ENCODE measurements at places on chromosomes 12 and 14.

- DNase-seq, result no peak
Measured at GRCh38 chr12:66776974-66777373, 98.1 kb upstream of the GRIP1 start.

- peak; percentile 21 for DNase-seq
Measured at GRCh38 chr14:101126731-101127130, 223.2 kb upstream of the RTL1 start.

DNA sequence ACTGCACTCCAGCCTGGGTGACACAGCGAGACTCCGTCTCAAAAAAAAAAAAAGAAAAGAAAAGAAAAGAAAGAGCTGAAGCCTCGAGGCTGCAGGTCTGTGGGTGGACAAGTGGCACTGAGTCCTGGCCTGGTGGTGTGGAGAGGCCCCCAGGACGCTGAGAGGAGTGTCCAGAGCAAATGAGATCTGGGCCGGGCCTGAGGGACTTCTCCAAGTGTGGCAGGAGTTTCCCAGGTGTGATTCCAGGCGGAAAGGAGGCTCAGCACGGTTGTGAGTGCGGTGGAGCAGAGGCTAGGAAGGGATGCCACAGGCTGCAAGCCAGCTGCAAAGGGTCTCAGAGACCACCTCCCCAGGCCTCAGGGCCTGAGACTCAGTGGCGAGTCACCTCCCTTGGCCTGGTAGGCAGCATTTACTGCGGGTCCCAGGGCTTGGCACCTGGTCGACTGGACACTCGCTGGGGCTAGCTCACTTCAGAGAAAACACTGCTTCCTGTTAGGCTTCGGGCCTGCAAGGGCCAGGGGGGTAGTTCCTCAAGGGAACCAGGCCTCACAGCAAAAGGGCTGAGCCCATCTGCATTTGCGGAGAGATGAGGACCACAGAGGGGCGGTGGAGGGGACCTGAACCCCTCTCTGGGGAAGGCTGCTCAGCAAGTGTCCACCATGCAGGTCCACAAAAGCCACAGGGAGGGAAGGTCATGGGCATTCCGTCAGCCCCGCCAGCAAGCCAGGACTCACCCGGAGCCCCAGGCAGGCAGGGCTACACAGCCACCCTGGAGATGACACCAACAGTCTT is 11.7 kb downstream of the TTC7B start:
- no peak for DNase-seq

DNA sequence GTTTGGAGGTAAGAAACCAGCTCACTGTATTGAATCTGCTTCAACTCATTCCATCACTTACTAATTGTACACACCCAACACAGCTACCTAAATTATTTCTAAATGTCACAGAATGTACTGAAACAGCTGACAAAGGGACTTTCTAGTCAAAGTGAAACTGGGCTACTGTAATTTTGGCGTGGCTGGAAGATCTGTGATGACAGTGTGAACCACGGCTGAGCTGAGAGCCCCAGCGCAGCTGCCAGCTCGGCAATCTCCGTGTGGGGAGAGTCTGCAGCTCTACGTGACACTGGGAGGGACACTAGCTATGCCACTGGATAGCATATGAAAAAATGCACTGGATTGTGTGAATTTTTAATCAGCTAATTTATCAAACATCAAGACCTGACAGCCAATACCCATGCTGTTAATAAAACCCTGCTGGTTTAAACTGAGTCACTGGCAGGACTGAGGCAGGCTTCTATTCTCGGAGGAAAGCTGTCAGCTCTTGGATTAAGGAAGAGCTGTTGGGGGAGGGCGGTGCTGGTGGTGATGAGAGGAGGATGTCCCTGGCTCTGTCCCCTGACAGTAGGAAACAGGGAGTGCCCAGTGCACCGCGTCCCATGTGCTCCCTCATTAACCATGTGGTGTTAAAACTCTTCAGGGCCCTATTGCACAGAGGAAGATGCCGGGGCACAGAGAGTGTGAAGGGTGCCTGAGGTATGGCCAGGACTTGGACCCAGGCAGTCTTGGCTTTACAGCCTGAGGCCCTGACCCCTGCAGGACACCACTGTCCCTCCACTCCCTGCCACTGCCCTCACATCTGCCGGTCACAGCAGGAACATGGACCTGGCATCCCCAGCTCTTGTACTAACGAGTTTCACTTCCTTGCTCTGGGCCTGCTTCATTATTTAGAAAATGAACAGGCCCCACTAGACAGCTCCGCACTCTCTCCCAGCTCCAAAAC is 13.3 kb downstream of the SLC15A4 start:
- DNase-seq, result no peak

DNA sequence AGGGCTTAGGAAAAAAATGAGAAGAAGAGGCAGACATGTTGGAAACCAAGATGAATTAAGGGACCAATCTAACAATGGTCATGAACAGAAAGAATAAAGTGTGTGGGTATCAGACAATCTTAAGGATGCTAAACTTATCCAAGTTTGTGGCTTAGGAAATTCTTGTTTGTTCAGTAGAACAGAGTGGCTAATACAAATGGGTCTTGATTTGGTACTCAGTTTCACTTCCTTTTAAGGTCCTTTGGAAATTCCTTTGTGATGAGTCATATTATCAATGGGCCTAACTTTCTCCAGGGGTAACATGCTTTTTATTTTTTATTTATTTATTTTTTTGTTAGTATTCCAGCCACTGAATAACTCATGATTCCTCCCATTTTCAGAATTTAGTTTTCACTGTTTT is 1154.7 kb upstream of the FLRT2 start:
- DNase-seq, result no peak

- no peak for DNase-seq
Measured at GRCh38 chr12:58917699-58918468, 2.4 kb downstream of the LRIG3 start.

DNA sequence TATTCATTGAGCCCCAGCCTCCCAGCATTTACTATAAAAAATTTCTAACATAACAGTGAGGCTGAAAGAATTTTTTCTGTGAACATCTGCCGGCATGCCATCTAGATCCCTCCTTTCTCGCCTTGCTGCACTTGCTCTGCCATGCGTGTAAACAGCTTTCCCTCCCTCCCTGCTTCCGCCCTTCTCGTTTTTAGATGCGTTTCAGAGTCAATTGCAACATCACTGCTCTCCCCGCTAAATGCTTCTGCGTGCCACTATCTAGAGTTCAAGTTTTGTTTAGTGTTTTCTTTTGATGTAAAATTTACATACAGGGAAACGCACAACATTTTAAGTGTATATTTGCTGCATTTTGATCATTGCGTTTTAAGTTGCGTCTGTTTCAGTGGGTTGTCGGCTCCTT is 83.6 kb downstream of the CCDC92 start:
- no peak for DNase-seq

GRCh38 chr14:89637581-89637980 is 220.5 kb upstream of the FOXN3 start:
- DNase-seq, result no peak

DNA sequence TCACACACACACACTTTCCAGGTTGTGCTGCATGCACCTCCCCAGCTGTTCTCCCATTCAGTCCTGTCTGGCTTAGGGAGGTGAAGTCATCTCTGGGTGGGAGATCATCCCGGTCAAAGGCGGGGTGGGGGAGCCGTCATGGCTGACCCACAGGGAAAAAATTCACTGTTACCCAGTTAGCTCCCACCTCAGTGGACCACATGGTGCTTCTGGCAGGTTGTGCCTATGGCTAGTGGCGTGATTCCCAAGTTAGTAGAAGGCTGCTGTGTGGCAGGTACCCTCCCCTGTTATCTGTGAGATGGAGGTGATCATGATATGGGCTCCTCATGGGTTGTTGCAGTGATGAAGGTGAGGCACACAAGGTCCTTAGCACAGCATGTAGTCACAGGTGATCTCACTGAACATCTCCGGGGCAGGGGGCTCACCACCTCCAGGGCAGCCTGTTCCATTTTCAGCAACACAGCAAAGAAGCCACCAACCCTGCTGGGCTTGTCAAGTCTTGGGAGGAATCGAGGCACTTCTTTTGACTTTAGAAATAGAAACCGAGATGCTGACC is 154.9 kb upstream of the CCND2 start:
- DNase-seq, result no peak

- DNase-seq, result no peak
Measured at GRCh38 chr12:32281098-32281497, 118.3 kb upstream of the FGD4 start.

- peak; percentile 91 for DNase-seq
Measured at GRCh38 chr12:48815126-48816110, 2.9 kb upstream of the CACNB3 start.

GRCh38 chr12:132827763-132828703 is 636 bp downstream of the GOLGA3 start:
- DNase-seq, result no peak

DNA sequence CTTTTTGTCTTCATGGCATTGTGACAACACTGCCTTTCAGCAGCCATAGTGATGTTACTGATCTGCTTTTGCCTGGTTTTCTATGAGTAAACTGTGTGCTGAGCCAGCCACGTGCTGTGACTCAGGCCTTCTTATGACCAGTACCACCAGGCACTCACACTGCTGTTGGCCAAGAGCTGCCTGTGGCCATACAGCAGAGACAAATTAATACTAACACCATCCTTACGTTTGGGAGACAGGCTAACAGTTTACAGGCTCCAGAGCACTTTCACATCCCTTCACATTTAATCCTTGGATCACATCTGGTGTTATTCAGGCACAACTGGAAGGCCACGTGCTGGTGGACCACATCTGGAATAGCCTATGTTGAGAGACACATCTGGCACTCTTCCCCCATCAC is 377.9 kb downstream of the CCDC91 start:
- DNase-seq, result no peak

DNA sequence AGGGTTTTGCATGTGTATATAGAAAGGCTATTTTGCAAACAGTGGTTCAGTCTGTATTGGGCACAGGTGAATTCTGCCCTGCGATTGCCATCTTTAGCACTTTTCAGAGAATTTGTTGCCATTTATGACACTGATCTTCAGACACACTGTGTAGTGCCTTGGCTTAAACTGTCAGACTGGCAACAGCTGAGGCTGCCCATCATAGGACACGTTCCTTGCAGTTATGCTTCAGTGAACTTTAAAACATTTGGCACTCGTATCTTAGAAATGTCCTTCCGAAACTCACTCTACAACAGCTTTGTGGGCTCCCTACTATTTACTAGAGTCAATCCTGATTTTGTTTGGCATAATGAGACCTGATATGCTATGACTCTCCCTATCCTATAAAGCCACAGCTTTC is 29.1 kb downstream of the AP5M1 start:
- DNase-seq, result peak; percentile 37
